ENCODE measurements at places on chromosomes 1 and 21.
A peak's percentile ranks its signal among the peaks of the same experiment; 100 is the strongest.

GRCh38 chr1:150764617-150765101, 919 bp downstream of the CTSS start:
- peak overlapping the region; percentile 93 for H3K4me3 ChIP-seq
- no peaks in the 10 kb centered on the region for H3K27me3 ChIP-seq
- H3K27ac ChIP-seq, result peak overlapping the region; percentile 97
- peaks cover 43% of the 10 kb centered on the region for H3K36me3 ChIP-seq
- H3K4me1 ChIP-seq, result peaks cover 63% of the 10 kb centered on the region
- DNase-seq, result no peak

- H3K4me3 ChIP-seq, result peak overlapping the region; percentile 61
- H3K27me3 ChIP-seq, result no peaks in the 10 kb centered on the region
- no peak overlapping the region for H3K27ac ChIP-seq
- peaks cover 37% of the 10 kb centered on the region for H3K36me3 ChIP-seq
- no peak for DNase-seq
Measured at GRCh38 chr1:192811006-192811405, 2.2 kb downstream of the RGS2 start.

DNA sequence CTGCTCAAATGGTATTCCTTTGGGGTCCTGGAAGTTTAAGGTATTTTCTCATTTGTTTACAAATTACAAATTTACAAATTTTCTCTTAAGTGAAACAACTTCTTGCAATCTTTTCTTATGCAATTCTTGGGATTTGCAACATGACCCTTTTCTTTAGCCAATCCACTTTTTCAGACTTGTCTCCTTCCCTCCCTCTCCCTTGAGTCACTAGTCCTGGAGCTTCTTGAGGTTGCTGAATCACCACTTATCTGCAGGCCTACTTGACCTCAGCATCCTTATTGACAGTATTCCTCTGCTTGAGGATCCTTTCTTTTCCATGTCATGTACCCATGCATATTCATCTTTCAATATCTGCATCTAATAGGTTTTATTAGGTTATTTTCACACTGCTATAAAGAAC, 302.8 kb upstream of the ADAMTS5 start:
- no peak overlapping the region for H3K4me3 ChIP-seq
- no peaks in the 10 kb centered on the region for H3K36me3 ChIP-seq
- no peaks in the 10 kb centered on the region for H3K4me1 ChIP-seq
- no peak for DNase-seq
- H3K27me3 ChIP-seq, result no peaks in the 10 kb centered on the region
- H3K27ac ChIP-seq, result no peak overlapping the region

- DNase-seq, result no peak
- H3K4me3 ChIP-seq, result no peak overlapping the region
- no peaks in the 10 kb centered on the region for H3K36me3 ChIP-seq
- no peaks in the 10 kb centered on the region for H3K27me3 ChIP-seq
Measured at GRCh38 chr1:66296370-66296769, 237.6 kb upstream of the SGIP1 start.

- H3K36me3 ChIP-seq, result no peaks in the 10 kb centered on the region
- no peak for DNase-seq
- H3K4me3 ChIP-seq, result no peak overlapping the region
- no peaks in the 10 kb centered on the region for H3K4me1 ChIP-seq
- H3K27ac ChIP-seq, result no peak overlapping the region
Measured at GRCh38 chr1:229161740-229162139, 109.2 kb upstream of the RAB4A start.

GRCh38 chr1:172293429-172293828, 127.1 kb upstream of the C1orf105 start:
- no peak for DNase-seq
- H3K4me1 ChIP-seq, result no peaks in the 10 kb centered on the region
- no peaks in the 10 kb centered on the region for H3K27me3 ChIP-seq
- H3K27ac ChIP-seq, result no peak overlapping the region
- no peak overlapping the region for H3K4me3 ChIP-seq
- H3K36me3 ChIP-seq, result no peaks in the 10 kb centered on the region

DNA sequence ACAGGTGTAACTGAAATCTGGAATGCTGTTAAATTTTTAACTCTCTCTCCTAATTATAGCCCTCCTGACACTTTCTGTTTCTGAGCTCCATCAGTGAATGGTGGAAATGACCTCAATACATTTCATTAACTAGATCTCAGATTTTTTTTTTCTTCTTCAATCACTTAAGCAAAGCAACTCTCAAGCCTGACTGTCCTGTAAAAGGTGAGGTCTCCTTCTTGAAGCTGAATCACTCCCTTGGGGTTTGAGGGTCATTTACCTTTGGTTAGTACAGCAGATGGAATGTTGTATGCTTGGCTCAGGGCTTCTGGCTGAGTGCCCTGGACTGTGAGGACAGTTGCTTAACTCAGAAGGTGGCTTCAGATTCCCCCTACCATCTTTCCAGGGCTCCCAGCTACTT, 518.7 kb downstream of the PTPRC start:
- no peak overlapping the region for H3K27ac ChIP-seq
- H3K27me3 ChIP-seq, result peaks cover 35% of the 10 kb centered on the region
- DNase-seq, result no peak
- no peaks in the 10 kb centered on the region for H3K36me3 ChIP-seq

DNA sequence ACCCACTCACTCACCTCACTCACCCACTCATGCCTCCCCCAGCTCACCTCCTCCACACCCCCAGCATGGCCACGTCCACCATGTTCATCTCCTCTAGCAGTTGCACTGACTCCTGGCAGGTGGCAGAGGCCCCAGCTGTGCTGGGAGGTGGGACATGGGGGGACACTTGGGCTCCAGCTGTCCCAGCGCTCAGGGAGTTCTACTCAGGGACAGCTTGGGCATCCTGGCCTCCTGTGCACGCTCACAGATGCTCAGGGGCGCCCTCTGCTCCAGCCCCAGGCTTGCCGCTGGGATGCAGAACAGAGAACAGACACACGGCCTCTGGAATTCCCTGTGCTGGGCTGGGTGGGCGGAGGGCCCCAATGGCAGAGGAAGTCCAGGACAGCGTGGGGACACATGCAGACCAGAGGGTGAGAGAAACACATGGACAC, 5.2 kb downstream of the KRTAP10-8 start:
- no peak overlapping the region for H3K27ac ChIP-seq
- H3K4me1 ChIP-seq, result peaks cover 15% of the 10 kb centered on the region
- H3K36me3 ChIP-seq, result peaks cover 6% of the 10 kb centered on the region
- peaks cover 7% of the 10 kb centered on the region for H3K27me3 ChIP-seq

DNA sequence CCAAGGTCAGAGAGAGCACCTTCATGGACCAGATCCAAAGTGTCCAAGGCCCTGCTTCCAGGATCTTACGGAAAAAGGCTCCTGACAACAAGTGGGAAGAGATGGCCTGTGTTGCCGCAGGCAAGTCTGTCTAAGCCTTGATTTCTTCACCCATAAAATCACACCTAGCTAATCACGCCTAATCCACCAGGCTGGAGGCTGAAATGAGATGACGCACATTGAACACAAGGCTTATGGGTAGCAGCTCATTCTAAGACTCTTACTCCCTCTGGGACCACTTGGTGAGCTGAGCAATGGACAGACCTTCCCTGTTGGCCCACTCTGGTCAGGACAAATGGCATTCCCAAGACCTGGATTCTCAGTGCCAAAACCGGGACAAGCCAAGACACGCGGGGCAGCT, 38.2 kb downstream of the GRIK3 start:
- no peaks in the 10 kb centered on the region for H3K36me3 ChIP-seq
- peaks cover 15% of the 10 kb centered on the region for H3K27me3 ChIP-seq
- no peak overlapping the region for H3K27ac ChIP-seq
- no peak overlapping the region for H3K4me3 ChIP-seq

GRCh38 chr21:42122808-42123207, 51.7 kb downstream of the UMODL1 start:
- H3K27ac ChIP-seq, result no peak overlapping the region
- H3K36me3 ChIP-seq, result no peaks in the 10 kb centered on the region
- no peak overlapping the region for H3K4me3 ChIP-seq
- peaks cover 41% of the 10 kb centered on the region for H3K27me3 ChIP-seq

DNA sequence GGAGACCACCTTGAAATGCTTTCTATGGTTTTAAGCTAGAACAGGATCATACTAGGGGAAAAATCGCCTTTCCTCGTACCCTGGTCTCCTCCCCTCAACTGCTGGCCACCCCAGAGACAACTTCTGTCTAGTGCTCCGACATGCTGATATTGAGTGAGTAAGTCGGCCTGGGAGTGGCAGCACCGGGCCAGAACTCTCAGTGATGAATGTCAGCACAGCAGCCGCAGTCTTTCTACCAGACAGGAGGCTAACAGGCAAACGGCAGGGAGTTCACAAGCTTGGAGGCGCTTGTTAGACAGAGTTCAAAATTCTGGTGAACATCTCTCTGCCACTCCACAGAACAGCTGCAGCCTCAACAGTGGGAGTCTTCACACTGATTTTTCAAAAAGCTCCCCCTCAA, 716.9 kb downstream of the ADGRL2 start:
- no peaks in the 10 kb centered on the region for H3K36me3 ChIP-seq
- no peak overlapping the region for H3K27ac ChIP-seq
- no peaks in the 10 kb centered on the region for H3K4me1 ChIP-seq
- no peak for DNase-seq
- H3K27me3 ChIP-seq, result no peaks in the 10 kb centered on the region

DNA sequence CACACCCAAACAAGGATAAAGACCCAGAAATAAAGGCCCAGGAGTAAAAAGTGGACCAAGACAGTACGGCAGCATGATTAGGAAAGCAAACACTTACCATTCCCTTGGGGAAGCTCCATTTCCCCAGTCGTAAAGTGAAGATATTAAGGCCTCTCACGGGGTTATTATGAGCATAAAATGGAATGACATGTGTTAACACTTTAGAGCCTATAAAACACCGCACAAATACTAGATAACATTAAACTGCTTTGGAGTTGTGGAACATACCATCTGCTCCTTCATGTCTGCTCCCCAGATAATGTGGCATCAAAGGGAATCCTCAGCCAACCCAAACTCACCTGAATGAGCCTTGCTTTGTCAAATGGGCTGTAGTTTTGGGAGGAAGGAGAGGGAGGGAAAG, 8.9 kb upstream of the ITLN2 start:
- no peak overlapping the region for H3K27ac ChIP-seq
- no peaks in the 10 kb centered on the region for H3K4me1 ChIP-seq
- H3K27me3 ChIP-seq, result no peaks in the 10 kb centered on the region
- H3K36me3 ChIP-seq, result no peaks in the 10 kb centered on the region

- H3K27ac ChIP-seq, result no peak overlapping the region
- no peak for DNase-seq
- H3K36me3 ChIP-seq, result no peaks in the 10 kb centered on the region
- no peaks in the 10 kb centered on the region for H3K4me1 ChIP-seq
- H3K27me3 ChIP-seq, result peaks cover 8% of the 10 kb centered on the region
- no peak overlapping the region for H3K4me3 ChIP-seq
Measured at GRCh38 chr1:42165511-42166210, 1.1 kb upstream of the GUCA2A start.

DNA sequence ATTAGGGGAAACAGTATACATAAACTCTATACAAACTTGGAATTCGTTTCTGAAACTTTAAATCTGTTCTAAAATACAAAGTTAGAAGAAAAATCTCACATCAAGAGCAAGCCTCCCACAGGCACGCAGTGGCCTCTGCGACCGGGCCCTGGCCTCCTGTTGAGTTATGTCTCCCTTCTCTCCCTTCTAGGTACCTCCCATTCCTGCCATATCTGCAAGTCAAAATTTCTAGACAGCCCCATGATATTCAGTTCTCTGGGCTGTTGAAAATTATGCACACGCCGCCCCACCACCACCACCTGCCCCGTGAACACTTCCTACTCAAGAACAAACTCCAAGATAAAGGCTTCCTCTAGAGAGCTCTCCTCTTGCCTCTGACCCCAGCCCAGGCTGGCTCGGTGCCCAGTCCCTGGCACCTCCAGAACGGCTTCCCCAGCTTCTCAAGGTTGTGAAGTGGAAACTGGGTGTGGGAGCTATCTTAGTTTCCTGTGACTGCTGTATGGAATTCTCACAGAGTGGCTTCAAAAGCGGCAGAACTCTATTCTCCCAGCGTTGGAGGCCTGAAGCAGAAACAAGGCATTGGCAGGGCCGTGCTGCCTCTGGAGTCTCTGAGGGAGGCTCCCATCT, 37.7 kb upstream of the LRP8 start:
- H3K4me3 ChIP-seq, result peak overlapping the region; percentile 57
- H3K27ac ChIP-seq, result peak overlapping the region; percentile 25
- no peaks in the 10 kb centered on the region for H3K27me3 ChIP-seq
- peaks cover 11% of the 10 kb centered on the region for H3K36me3 ChIP-seq
- peak; percentile 14 for DNase-seq

- H3K4me1 ChIP-seq, result peaks cover 8% of the 10 kb centered on the region
- no peak overlapping the region for H3K4me3 ChIP-seq
Measured at GRCh38 chr1:220788900-220789299, 2.2 kb downstream of the MTARC1 start.

DNA sequence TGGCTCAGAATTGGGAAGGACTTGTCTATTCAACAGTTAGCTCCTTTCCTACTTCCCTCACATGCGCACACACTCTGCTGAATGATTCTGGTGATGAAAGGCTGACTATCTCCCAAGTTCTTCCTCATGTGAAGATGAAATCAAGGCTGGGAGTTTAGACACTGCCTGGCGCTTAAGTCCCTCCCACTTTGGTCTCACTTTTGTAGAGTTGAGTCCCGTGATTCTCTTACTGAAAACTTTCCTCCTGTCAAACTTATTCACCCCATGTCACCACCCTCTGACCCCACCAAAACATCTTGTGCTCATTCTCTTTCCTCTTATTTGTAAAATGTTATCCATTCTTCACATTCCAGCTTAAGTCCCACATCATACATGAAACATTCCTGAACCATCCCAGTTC, 8.4 kb upstream of the MRPS6 start:
- H3K36me3 ChIP-seq, result no peaks in the 10 kb centered on the region
- no peaks in the 10 kb centered on the region for H3K27me3 ChIP-seq
- no peaks in the 10 kb centered on the region for H3K4me1 ChIP-seq

DNA sequence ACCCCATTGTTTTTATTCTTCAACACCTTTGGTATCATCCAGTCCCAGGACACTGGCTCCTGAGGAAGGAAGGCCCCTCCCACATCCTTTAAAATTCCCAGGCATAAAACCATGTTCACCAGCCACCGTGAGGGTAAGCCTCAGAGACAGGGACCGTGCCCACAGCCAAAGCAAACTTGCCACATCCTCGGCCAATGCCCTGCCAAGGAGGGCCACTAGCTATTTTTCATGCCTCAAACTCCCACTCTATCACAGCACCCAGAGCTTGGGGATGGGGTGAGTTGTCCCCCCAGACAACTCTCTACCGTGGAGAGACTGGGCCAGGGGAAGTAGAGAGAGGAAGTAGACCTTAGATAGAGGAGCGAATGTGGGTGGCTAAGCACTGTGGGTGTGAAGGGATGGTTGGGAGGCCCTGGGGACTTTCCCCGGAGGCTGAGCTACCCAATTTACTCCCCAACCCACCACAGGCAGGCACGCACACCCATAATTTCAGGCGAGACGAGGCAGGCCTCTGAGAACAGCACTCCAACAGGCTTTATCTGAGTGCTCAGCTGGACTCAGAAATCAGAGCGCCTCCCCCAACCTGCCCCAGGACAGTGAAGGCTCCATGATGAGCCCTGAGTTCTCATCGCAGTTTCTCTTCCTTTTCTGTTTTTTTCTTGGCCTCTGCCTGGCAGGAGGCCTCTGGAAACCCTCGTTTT, 15.9 kb upstream of the BTG2 start:
- peak overlapping the region; percentile 85 for H3K4me3 ChIP-seq
- peak overlapping the region; percentile 100 for H3K27ac ChIP-seq
- peak; percentile 80 for DNase-seq
- no peaks in the 10 kb centered on the region for H3K27me3 ChIP-seq
- H3K36me3 ChIP-seq, result peaks cover 3% of the 10 kb centered on the region

- no peak overlapping the region for H3K27ac ChIP-seq
- H3K27me3 ChIP-seq, result peaks cover 20% of the 10 kb centered on the region
- no peaks in the 10 kb centered on the region for H3K4me1 ChIP-seq
- no peak overlapping the region for H3K4me3 ChIP-seq
Measured at GRCh38 chr1:90763930-90764329, 46.8 kb upstream of the BARHL2 start.
